ENCODE measurements at places on chromosomes 5 and 9.

DNA sequence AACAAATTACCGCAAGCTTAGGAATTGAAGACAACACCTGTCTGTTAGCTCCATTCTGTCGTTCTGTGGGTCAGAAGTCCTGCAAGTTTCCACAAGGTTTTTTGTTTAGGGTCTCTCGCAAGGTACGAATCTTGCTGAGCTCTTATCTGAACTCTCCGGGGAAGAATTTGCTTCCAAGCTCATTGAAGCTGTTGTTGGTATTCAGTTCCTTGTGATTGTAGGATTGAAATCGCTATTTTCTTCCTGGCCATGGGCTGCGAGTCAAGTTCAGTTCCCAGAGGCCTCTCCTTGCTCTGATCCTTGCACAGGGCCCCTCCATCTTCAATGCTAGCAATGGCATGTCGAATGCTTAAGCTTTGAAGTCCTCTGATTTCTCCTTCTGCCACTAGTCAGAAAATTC lies 53.5 kb upstream of the CNTLN start:
- DNase-seq = no peak

DNA sequence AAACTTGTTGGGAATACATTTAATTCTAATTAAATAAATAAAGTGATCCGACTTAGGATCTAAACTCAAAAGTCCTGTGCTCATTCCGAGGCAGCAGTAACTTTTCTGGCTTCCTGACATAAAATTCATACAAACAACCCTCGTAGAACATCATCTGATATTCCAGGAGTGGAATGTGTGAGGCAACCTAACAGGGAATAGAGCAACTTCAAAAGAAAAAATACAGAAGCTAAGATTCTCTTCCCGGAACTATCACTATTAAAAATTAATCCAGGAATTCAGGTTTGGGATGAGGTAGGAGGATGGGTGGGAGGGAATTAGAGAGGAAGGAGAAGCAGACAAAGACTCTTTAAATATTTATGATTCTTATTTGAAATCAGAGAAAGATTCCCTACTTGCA lies 32.9 kb upstream of the TRIO start:
- no peak for DNase-seq

DNA sequence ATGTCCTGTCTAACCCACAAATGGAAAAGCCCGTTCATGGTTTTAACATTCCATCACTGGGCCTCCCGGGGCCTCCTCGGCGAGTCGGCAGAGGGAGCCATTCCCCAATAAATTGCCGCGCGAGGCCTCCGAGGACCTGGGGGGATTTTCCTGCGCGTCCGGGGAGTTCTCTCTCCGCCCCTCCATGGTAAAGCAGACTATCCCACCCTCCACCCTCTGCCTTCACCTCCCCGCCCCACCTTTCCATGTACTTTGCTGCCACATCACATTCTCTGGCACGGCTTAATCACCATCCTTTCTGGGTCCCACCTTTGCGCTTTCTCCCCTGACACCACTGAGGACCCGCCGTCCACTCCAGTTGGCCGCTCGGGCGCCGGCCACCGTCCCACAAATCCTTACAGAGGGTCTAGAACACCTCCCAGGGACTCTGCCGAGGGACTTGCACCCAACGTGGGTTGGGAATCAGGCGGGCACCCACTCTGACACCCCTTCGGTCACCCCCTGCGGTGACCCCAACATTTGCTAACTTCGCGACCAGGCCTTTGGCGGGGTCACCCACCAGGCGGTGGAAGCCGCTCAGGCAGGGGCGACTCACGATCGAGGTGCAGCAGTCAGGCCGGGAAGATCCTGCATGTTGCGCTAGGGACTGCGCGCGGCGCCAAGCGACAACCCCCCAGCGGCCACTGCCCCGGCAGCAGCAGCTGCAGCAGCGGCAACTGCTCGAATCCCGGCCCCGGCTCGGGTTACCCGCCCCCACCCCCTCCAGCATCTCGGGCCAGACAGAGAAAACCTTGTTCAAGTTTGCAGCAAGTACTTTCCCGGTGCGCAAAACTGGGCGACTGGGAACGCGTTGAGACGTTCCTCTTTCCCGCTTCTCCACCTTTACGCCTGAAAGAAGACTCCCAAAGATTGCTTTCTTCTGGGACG lies at the start of gene MEGF10:
Gene MEGF10, plus strand, starts transcription at position 778 of the 927 bp plus-strand sequence. CDS start 40,513 bp downstream, outside the sequence.
- no peak for DNase-seq

DNA sequence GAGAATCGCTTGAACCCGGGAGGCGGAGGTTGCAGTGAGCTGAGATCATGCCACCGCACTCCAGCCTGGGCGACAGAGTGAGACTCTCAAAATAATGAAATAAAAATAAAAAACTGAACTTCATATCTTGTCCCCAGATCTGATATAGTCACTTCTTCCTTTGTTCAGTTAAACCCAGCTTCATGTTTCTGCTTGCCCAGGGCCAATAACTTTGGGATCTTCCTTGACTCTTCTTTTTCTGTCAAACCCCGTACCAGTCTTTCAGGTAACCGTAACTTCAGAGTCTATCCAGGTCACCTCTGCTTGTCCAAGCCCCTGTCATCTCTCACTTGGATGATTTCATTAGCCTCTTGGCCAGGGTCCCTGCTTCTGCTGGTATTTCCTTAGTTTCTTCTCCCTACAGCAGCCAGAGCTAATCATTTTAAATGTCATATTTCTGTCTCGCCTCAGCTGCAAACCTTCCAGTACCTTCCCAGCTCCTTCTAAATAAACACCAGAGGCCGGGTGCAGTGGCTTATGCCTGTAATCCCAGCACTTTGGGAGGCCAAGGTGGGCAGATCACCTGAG lies 19.7 kb upstream of the ABL1 start:
- DNase-seq = no peak

GRCh38 chr9:14479163-14479560 lies 165.2 kb upstream of the NFIB start:
- DNase-seq = no peak

DNA sequence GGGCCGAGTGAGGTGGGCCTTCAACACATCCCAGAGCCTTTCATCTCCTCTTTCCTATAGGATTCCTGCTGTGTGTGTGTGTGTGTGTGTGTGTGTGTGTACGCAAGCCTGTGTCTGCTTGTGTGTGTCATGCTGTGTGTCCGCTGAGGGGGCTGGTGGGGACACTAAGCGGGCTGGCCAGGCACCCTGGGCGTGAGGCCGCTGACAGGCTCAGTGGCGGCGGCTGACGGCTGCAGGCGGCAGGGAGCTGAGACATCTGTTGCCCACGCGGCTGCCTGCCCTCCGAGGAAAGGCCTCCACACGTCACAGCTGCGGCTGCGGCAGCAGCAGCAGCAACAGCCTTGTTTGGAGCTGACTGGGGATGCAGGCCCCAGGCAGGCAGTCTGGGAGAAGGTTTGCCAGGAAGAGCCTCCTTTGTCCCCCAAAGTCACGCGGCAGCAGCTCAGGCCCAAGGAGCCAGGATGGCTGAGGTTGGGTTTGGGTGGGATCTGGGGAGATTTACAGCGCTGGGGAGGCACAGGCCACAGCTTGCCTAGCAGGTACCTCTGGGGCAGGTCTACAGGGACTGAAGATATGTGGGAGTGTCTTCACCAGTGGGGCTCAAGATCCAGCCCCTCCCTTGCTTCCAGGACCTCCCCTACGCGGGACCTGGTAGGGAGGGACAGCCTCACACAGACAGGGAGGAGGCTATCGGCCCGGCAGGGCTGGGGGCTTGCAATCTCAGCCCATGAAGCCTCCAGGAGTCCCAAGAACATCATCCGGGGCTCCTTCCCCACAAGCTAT lies 1.8 kb downstream of the PDLIM4 start:
- peak; percentile 85 for DNase-seq

DNA sequence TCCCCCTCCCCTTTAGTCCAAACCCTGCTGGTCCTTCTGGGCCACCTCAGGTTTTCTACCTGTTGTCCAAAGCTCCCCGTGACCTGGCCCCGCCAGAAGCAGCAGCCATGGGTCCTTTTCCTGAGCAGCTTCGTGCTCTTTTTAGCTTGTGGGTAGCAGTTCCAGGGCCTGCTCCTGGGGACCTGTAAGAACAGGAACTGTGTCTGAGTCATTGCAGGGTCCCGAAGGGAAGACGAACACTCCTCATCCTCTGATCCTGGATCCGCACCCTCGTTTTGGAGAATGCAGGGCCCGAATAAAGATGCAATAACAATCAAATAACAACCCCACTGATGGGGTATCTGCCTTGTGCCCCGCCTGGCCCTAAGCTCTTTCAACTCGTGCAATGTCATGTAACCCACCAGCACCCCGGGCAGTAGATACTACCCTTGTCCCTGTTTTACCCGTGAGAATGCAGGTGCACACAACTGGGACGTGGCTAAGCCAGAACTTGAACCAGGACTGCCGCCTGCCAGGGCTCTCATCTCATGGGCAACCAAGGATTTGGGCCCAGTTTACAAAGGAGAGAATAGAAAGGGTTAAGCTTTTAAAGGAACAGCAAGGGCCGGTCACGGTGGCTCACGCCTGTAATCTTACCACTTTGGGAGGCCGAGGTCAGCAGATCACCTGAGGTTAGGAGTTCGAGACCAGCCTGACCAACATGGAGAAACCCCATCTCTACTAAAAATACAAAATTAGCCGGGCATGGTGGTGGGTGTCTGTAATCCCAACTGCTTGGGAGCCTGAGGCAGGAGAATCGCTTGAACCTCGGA lies 33.2 kb downstream of the NEK6 start:
- DNase-seq = no peak

GRCh38 chr5:149474198-149474597 lies 77.0 kb downstream of the CSNK1A1 start:
- no peak for DNase-seq

GRCh38 chr5:57582578-57583070 lies 100.0 kb upstream of the ACTBL2 start:
- DNase-seq = no peak

GRCh38 chr5:40396317-40396716 lies 283.4 kb upstream of the PTGER4 start:
- DNase-seq = no peak

- DNase-seq = peak; percentile 79
Measured at GRCh38 chr9:81431641-81432040, 257.7 kb downstream of the TLE1 start.

- no peak for DNase-seq
Measured at GRCh38 chr9:89781838-89782540, 177.2 kb downstream of the GADD45G start.

- DNase-seq = no peak
Measured at GRCh38 chr9:112080831-112081542, 94.1 kb downstream of the SUSD1 start.

DNA sequence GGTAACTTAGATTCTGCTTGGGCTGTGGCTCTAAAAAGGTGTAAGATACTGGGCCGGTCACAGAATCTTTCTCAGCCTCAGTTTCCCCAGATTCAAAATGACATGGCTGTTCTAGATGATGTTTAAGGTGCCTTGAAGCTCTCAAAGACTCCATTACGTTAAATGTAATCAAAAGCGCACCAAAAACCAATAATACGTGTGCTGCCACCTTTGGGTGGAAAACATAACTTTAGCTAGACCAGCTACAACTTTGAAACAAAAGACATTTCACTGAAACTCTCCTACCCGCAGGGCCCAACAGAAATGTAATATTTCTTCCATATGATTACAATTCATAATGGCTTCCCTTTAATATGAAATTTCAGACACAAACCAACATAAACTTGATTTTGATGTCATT lies 35.0 kb upstream of the PCSK5 start:
- DNase-seq = peak; percentile 6

- no peak for DNase-seq
Measured at GRCh38 chr9:137406876-137407589, 15.9 kb downstream of the EXD3 start.

- DNase-seq = no peak
Measured at GRCh38 chr9:125549039-125549438, 158.0 kb downstream of the MAPKAP1 start.

DNA sequence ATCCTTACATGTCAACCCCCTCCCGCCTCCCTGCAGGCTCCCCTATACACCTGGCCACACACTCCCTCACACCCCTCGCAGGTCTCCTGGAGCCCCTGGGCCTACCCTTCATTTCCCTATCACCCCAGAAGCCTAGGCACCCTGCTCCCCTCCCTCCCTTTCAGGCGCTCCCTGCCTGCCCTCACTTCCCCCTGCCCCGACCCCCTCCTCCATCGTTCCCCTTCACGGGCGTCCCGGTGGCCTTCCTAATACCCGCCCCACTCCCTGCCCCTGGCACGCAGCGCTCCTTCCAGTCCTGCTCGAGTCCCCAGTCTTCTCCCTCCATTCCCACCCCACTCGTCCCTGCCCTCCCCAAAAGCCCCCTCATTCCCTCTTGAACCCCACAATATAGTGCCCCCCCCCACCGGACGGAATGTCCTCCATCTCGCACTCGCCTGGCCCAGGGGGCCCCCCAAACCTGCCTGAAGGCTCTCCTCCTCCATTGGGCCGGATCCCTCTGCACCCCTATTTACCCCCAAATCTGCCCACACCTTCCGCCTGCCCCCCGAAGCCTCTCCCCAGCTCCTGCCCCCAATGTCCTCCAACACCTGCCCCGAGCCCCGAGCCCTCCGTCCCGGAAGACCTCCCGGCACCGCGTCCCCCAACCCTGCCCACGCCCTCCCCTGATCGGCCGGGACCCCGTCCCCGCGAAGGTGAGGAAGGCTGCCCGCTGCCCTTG lies 746 bp downstream of the STRBP start:
- no peak for DNase-seq

GRCh38 chr9:2263111-2263510 lies 248.0 kb downstream of the SMARCA2 start:
- DNase-seq = no peak

GRCh38 chr5:172857982-172858381 lies 23.9 kb downstream of the ERGIC1 start:
- DNase-seq = no peak

DNA sequence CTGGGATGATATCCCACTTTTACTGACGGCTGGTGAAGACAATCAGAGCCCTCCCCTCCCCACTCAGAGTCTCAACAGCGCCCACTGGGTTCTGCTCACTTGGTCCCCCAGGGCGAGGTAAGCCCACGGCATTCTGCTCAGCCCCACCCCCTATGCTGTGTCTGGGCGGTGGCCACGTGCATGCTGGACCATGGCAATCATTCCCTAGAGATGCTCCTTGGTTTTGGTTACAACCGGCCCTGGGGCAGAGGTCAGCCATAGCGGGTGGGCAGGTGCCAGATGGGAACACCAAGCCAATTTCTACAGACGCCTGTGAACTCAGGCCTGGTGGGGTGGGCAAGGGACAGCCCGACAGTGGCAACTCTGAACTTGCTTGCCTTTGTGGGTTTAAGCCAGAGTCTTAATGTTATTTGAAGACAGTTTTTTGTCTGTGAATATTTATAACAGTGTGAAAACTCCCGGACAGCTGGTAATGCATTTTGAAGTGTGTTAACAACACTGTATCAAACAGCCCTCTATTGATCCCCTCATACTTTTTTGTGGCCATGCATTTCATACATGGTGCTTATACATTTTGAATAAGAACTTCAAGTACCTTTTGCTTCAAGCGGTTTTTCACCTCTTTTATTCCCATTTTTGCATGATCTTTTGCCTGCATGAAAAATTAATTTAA lies 94.2 kb downstream of the CRB2 start:
- no peak for DNase-seq

DNA sequence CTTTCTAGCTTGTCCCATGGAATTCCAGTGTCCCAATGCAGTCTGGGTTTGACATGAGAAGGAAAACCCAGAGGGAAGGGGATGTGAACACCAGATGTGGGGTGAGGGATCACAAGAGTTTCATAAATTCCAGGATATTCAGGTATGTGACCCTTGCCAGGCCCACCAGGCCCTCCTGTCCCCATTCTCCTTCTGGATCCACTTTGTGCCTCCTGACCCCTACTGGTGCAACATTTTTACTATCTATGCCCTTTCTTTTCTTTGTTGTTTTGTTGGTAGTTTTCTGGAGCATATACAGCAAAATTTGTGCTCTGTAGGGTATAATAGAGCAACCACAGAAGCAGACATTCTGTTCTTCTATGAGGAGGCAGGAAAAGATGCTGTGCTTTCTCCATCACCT lies 597.0 kb upstream of the GRAMD2B start:
- no peak for DNase-seq
